SIG-M5 (cell line): ENCODE measurements at places on chromosomes 12 and 14.

- no peak for DNase-seq
Measured at GRCh38 chr14:65936342-65936975, 523.9 kb downstream of the FUT8 start.

GRCh38 chr12:93790472-93791152 lies 113.4 kb downstream of the CRADD start:
- no peak for DNase-seq

DNA sequence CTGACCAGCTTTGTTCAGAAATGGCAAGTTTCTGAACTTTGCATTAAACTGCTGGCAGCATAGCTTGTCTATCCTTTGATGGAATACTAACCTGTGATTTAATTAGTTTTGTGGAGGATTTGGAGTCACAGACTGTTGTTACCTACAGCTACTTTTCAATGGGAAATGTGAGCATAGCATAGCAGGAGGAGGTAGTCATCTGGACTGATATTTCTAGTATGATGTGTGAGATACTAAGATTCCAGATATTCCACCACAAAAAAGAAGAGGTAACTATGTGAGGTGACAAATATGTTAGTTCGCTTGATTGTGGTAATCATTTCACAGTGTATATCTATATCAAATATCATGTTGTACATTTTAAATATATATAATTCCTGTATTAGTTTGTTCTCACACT lies 833.0 kb downstream of the SLC6A15 start:
- no peak for DNase-seq

- DNase-seq: no peak
Measured at GRCh38 chr12:114011711-114012110, 45.6 kb upstream of the RBM19 start.

- no peak for DNase-seq
Measured at GRCh38 chr12:49868449-49868848, 25.5 kb upstream of the BCDIN3D start.
